ENCODE measurements at places on chromosomes 7 and 10. TPM values are rescaled to one million over a fixed set of nuclear protein-coding genes. Genes with fewer than 3 reads are reported as not detected.

- H3K27ac ChIP-seq: no peak overlapping the region
- no peak overlapping the region for H3K4me3 ChIP-seq
- no peaks in the 10 kb centered on the region for H3K36me3 ChIP-seq
- H3K4me1 ChIP-seq: peaks cover 3% of the 10 kb centered on the region
- no peaks in the 10 kb centered on the region for H3K27me3 ChIP-seq
- DNase-seq: no peak
Observed at GRCh38 chr7:105238198-105238765, 150.4 kb downstream of the SRPK2 start.

- no peak for DNase-seq
- H3K4me3 ChIP-seq: no peak overlapping the region
- H3K36me3 ChIP-seq: no peaks in the 10 kb centered on the region
- H3K27me3 ChIP-seq: no peaks in the 10 kb centered on the region
Observed at GRCh38 chr7:27873981-27874957, 134.3 kb downstream of the TAX1BP1 start.

DNA sequence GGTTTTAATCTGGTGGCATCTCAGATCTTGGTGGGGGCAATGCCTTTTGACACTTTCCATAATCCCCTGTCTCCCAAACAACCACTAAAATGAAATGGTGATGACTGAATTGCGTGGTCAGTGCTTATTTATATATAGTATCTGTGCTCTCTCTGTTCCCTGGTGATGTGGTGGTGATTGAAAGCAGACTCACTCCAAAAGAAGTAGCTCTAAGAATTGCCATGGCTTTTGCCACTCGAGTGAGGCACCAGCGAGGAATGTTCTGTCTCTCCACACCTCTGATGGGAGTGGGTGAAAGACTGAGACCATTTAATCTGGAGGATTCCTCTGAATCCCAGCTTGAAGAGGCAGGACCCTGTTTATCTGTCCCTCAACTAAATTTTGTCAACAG lies 2.8 kb downstream of the DUSP5 start:
- H3K4me1 ChIP-seq: peaks cover 86% of the 10 kb centered on the region
- peak overlapping the region; percentile 87 for H3K27ac ChIP-seq

GRCh38 chr7:88758381-88759229 lies 895 bp upstream of the ZNF804B start:
- H3K4me3 ChIP-seq: no peak overlapping the region
- H3K4me1 ChIP-seq: peaks cover 3% of the 10 kb centered on the region
- peaks cover 50% of the 10 kb centered on the region for H3K27me3 ChIP-seq
- no peaks in the 10 kb centered on the region for H3K36me3 ChIP-seq

DNA sequence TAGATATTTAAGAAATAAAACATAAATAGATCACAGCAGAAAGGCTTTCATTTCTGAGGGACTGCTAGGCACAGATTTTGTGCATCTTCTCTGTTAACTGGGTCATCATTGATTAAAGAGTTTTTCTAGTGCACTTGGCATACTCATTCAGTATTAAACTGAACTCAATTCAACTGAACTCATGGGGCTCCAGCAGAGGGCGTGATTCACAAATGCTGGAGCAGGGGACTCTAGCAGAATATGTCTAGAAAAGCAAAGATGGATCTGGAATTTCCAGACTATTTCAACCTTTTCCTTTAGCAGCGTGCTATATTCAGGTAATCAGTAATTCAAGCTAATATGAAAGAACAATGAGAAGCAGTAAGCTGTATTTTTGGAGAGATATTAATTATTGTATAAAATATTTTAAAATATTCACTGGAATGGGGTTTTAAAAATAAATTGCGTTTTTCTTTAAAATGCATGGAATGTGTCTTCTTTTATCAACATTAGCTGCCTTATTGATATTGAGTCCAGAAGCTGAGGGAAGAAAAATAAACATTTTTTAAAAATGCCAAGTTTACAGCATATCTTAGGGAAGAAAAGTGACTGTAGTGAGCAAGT lies 296.8 kb upstream of the CACNA2D1 start:
- H3K36me3 ChIP-seq: no peaks in the 10 kb centered on the region
- H3K27ac ChIP-seq: no peak overlapping the region
- H3K27me3 ChIP-seq: no peaks in the 10 kb centered on the region
- peak; percentile 13 for DNase-seq
- no peak overlapping the region for H3K4me3 ChIP-seq

- peak; percentile 69 for DNase-seq
- peaks cover 98% of the 10 kb centered on the region for H3K4me1 ChIP-seq
- H3K27ac ChIP-seq: peak overlapping the region; percentile 92
- H3K4me3 ChIP-seq: peak overlapping the region; percentile 67
- peaks cover 70% of the 10 kb centered on the region for H3K36me3 ChIP-seq
Observed at GRCh38 chr10:80465839-80466590, 11.9 kb downstream of the TSPAN14 start.

- H3K4me1 ChIP-seq: peaks cover 5% of the 10 kb centered on the region
- H3K27me3 ChIP-seq: peaks cover 13% of the 10 kb centered on the region
- no peak for DNase-seq
- H3K27ac ChIP-seq: no peak overlapping the region
- no peaks in the 10 kb centered on the region for H3K36me3 ChIP-seq
Observed at GRCh38 chr10:4450981-4451908, 374.8 kb upstream of the AKR1E2 start.

DNA sequence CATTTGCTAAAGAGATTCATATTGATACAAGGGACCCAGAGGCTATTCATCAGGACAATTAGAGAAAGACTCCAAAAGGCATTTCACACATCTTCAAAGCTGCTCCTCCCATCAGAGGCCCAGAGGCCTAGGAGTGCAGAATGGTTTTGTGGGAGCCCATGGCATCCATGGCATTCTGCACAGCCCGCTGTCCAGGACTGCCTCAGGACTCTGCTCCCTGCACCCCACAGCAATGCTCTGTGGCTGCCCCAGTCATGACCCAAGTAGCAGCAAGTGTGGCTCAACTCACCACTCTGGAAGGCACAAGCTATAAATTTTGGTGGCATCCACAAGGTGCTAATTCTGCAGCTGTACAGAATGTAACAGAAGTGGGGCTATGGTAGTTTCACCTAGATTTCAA lies 38.5 kb downstream of the ZNF438 start:
- no peak overlapping the region for H3K27ac ChIP-seq
- H3K4me3 ChIP-seq: no peak overlapping the region
- peaks cover 8% of the 10 kb centered on the region for H3K4me1 ChIP-seq
- H3K36me3 ChIP-seq: peaks cover 13% of the 10 kb centered on the region
- no peak for DNase-seq

GRCh38 chr7:154387252-154387651 lies 335.1 kb downstream of the DPP6 start:
- no peak overlapping the region for H3K27ac ChIP-seq
- no peak for DNase-seq
- no peaks in the 10 kb centered on the region for H3K4me1 ChIP-seq
- H3K36me3 ChIP-seq: no peaks in the 10 kb centered on the region

DNA sequence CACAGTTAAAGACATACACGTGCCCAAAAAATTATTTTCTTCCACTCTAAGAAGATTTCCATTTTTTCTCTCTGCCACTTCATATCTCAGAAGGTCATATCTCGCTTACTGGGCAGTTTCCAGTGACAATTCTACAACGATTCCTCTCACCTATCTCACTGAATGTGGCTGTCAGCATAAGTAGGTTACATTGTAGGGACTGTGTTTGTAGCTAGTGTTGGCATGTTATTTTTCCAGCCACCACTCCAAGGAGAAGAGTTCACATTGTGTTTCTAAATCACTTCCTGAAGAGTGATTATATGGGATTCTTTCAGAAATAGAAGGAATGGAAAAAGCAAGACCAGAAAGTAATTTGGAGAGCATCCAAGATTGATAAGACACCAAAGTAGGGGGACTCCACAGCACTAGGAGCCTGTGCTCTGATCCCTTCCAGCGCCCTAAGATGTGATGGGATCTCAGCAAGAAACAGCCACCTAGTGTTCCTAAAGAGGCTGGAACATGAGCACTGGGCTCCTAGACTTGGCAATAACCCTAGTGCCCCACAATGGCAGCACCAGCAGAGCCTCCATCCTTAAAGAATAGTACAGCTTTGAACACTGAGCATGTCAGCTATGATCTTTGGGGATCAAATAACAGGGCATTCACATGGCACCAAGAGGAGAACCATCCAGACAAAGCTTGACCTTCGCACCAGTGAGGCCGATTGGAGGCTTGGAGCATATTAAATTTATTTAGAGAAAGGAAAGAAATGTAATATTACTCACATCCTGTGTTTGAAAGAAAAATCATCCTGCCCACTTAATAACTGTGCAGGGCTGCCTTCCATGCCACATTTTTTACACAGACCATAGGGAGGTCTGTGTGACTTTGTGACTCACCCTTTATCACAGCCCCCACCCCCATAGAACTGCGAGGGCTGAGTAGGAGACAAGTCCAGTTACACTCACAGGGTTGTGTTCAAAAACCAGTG lies 51.8 kb downstream of the CAV1 start:
- H3K4me3 ChIP-seq: no peak overlapping the region
- peaks cover 2% of the 10 kb centered on the region for H3K4me1 ChIP-seq
- no peak overlapping the region for H3K27ac ChIP-seq
- no peak for DNase-seq
- H3K36me3 ChIP-seq: no peaks in the 10 kb centered on the region

DNA sequence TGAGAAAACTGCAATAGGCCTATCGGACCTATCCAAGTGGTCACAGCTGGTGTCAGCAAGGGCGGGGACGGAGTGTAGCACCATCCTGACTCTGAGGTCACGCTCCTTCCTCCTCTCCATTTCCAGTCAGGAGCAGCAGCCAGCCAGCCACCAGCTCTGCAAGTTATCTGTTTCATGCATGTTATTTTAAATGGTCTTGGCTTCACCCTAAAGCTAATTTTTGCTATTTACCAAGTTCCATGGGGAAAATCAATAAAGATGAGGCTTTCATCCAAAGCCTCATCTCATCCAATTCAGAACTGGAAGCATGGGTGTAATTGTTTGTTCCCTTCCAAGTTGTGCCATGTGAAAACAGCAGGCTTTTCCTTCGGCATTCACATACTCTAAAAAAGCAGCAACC lies 49.3 kb downstream of the ICA1 start:
- no peak overlapping the region for H3K27ac ChIP-seq
- H3K36me3 ChIP-seq: no peaks in the 10 kb centered on the region

DNA sequence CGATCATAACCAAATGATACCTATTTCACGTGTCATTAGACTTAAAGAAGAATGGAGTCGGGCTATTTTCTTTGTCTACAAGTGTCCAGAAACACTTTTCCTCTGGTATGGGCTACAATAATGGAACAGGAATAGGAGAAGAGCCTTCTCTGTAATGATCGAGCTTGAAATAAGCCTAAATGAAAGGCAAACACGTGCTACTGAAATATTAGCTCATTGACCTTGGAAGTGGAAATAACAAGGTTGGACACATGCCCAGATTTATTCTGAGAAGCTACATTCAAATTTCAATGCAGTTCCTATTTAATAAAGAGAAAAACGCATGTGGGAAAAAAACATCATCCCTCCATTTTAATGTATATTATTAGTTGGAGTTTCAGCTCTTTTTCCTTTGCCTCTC lies 254.7 kb upstream of the PTER start:
- no peak for DNase-seq
- H3K36me3 ChIP-seq: no peaks in the 10 kb centered on the region
- H3K4me3 ChIP-seq: no peak overlapping the region

DNA sequence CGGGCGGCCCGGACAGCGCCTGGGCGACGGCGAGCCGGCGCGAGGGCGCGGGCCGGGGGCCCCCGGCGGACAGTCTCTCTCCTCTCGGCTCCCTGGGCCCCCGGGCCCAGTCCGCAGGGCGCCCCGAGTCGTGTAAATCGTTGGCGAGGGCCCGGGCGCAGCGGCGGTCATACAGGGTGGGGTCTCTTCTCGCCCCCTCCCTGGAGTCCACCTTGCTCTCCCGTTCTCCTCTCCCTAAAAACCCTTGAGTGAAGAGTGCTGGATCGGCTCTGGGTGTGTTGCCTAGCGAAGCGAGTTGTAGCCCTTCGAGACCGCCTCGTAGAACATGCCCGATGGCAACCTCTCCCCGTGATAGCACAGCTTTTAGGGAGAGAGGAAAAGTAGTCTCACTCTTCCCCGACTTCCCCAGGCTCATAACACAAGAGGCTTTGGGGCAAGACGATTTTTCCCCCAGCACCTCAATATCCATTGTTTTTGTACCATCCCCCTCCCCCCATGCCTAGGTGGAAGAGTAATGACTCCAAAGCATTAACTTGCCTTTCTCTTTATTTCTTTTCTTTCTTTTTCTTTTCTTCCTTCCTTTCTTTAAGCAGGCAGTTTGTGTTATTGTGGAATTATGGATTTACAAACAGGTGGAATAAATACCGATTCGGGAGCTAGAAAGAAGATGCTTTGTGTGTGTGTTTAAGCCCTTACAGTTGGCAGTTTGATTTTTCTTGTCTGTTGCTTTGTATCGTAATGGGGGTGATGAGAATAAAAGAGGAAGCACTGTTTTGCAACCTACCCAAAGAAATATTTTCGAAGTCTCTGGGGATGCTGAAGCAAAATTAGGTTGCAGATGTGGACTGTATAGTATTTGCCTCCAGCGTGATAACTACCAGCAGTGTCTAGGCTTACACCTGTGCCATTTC lies 822 bp downstream of the SHOC2 start:
- H3K4me1 ChIP-seq: peaks cover 39% of the 10 kb centered on the region
- DNase-seq: peak; percentile 31
- peaks cover 7% of the 10 kb centered on the region for H3K36me3 ChIP-seq
- peak overlapping the region; percentile 97 for H3K4me3 ChIP-seq
- peak overlapping the region; percentile 96 for H3K27ac ChIP-seq

DNA sequence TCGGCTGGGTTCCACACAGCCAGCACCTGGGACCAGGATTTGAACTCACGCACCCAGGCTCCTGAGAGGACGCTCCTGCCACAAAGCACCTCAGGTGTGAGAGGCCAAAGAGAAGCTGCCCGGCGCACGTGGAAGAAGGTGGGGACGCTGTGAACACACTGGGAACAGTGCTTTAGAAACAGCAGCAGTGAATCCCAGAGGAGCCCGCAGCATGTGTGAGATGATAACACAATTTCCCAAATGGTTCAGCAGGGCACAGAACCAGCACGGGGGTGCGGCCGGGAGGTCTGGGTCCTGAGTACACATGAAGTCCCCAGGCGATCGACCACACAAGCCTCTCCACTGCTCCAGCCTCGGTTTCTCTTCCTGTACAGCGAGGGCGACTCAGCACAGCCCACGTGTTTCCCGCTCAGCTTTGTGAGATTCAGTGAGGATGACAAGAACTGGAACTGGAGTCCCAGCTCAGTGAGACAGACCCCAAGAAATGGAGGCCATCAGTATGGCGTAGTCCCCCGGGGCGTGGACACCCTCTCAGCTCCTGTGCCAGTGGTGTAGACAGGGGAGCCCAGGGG lies 188.3 kb downstream of the MAD1L1 start:
- peaks cover 8% of the 10 kb centered on the region for H3K36me3 ChIP-seq
- no peak for DNase-seq
- no peak overlapping the region for H3K4me3 ChIP-seq
- H3K27me3 ChIP-seq: no peaks in the 10 kb centered on the region

The H2BK1 gene
- not detected for total RNA-seq

The TLL2 gene
- total RNA-seq: not detected

The PPP1R17 gene
- not detected for total RNA-seq

The FBXL13 gene
- 0.17 TPM for total RNA-seq

The POLR3A gene
- 18.8 TPM for total RNA-seq

The POLD2 gene
- 117 TPM for total RNA-seq

The POP7 gene
- total RNA-seq: 40.5 TPM

The PRKRIP1 gene
- total RNA-seq: 31.9 TPM
